ENCODE measurements at places on chromosomes 7 and 10.

DNA sequence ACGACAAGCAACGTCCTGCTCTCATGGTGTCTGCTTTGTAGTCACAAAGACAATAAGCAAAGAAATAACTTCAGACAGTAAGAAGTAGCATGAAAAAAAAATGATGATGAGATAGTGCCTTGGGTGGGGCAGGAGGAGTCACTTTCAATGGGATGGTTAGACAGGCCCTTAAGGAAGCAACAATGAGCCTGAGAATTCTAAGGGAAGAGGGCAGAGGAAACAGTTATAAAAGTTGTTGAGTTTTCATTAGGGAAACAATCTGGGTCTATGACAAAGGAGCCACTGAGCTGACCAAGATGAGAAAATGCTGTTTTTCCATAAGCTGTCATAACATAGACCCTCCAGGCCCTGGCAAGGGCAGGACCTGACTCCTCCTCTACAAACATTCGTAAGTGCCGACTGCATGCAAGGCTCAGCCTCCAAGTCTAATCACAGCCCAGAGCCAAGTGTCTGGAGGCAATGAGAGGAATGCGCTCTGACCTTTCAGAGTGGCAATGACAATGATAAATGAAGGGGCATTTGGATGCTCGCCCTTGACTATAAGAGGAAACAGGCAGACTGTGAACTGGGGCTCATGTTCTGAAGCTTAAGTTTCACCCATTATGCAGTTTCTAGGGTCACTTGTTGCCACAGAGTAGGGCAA, 43.7 kb downstream of the PPP1R3C start:
- no peak for DNase-seq

DNA sequence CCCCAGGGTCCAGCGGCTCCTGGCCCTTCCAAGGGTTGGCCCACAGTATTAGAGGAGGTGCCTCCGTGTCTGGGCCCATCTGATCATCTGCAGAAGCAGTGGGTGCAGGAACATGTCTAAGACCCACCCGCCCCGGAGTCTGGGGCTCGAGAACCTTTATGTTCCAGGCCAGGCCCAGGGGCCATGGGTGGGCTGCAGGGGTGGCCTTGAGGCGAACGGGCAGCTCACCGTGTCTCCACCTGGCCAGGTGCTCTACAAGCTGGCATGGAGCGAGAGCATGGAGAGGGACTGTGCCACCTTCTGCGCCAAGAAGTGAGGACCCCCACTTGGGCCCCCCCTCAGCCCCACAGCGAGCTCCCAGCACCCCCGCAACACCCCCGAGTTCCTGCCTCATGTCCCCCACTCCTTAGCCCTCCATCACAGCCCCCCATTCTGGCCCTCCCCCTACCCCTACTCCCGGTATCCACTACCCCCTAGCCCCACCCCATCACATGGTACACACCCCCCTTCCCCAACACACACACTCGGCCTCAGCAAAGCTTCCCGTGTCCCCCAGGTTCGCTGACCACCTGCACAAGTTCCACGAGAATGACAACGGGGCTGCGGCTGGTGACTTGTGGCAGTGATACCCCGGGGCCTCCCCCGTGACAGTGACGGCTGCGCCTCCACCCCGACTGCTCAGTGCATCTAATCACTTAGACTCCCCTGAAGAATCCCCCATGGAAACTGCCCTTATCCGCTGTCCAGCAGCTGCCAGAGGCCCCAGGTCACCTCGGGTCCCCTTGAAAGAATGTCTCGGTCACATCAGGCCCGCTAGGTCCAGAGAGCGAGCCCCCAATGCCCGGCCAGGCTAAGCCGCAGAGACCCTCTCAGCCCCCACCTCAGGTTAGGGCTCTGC, 4.0 kb upstream of the SH2B2 start:
- no peak for DNase-seq

GRCh38 chr10:14182781-14183180, 147.9 kb downstream of the FRMD4A start:
- no peak for DNase-seq

DNA sequence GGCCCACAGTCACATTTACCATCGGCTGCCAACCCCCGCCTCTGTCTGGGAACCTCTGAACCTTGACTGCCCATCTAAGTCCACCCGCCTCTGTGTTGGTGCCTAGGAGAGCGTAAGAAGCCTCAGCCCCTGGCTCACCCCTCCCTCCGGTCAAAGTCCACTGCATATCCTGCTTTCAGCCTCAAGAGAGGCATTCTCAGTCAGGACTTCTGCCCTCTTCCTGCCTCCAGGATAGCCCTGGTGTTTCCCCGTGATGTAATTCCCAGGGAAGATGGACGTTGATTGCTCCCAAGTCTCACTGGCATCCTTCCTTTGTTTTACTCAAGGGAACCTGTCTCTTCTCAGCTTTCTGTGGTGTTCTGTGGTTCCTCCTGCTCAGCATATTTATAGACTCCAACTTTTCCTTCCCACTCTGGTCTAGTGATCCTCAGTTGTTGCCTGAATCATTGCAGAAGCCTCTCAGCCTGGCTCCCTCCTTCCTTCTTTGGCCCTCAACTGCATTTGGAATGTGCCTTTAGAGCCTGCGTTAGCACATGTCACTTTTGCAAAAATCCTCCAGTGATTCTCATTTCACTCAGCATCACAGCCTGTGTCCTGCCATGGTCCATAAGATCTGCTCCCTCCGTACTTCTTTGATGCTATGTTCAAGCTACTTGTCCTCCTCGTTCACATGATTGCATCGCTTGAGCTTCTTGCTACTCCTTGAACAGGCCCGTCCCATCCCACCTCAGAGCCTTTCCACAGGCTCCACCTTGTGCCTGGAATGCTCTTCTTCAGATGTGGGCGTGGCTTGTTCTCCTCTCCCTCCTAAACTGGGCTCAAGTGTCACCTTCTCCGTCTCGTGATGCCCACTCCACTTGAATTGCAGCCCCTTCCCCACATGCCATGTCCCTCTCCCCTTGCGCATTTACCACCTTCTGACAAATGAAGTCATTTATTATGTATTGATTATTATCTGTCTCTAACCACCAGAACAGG, 124.2 kb downstream of the PLPP4 start:
- DNase-seq: no peak

- DNase-seq: no peak
Measured at GRCh38 chr7:81415181-81415580, 354.7 kb downstream of the HGF start.

GRCh38 chr7:12493863-12494686, 76.4 kb upstream of the SCIN start:
- no peak for DNase-seq

- DNase-seq: no peak
Measured at GRCh38 chr7:33903791-33904680, 1.3 kb upstream of the BMPER start.

- DNase-seq: no peak
Measured at GRCh38 chr7:21256310-21256877, 171.5 kb upstream of the SP4 start.

DNA sequence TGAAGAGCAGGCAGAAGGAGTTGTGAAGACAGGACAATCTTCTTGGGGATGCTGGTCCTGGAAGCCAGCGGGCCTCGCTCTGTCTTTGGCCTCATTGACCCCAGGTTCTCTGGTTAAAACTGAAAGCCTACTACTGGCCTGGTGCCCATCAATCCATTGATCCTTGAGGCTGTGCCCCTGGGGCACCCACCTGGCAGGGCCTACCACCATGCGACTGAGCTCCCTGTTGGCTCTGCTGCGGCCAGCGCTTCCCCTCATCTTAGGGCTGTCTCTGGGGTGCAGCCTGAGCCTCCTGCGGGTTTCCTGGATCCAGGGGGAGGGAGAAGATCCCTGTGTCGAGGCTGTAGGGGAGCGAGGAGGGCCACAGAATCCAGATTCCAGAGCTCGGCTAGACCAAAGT, 1.5 kb downstream of the CHPF2 start:
- no peak for DNase-seq

- DNase-seq: no peak
Measured at GRCh38 chr10:77578583-77579227, 58.9 kb downstream of the KCNMA1 start.

DNA sequence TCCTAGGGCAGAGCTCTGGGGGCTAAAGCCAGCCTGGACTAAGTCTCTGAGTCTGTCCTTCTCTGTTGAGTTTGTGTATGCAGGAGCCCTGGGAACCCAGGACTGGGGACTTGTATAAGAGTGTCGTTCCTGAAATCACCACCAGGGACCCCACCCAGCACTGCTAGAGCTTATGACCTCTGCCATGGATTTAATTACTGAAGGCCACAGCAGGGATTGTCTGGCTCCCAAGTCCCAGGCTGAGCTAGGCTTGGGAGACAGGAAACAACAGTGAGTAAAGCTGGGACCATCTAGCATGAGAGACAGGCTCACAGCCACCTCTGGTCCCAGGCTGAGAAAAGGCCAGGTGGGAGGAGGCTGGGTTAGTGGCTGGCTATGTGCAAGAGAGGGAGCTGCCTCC, 1.4 kb upstream of the TSPAN15 start:
- DNase-seq: no peak

- no peak for DNase-seq
Measured at GRCh38 chr7:276230-276835, 13.6 kb upstream of the FOXL3 start.

GRCh38 chr7:69678494-69679187, 80.4 kb downstream of the AUTS2 start:
- DNase-seq: no peak

DNA sequence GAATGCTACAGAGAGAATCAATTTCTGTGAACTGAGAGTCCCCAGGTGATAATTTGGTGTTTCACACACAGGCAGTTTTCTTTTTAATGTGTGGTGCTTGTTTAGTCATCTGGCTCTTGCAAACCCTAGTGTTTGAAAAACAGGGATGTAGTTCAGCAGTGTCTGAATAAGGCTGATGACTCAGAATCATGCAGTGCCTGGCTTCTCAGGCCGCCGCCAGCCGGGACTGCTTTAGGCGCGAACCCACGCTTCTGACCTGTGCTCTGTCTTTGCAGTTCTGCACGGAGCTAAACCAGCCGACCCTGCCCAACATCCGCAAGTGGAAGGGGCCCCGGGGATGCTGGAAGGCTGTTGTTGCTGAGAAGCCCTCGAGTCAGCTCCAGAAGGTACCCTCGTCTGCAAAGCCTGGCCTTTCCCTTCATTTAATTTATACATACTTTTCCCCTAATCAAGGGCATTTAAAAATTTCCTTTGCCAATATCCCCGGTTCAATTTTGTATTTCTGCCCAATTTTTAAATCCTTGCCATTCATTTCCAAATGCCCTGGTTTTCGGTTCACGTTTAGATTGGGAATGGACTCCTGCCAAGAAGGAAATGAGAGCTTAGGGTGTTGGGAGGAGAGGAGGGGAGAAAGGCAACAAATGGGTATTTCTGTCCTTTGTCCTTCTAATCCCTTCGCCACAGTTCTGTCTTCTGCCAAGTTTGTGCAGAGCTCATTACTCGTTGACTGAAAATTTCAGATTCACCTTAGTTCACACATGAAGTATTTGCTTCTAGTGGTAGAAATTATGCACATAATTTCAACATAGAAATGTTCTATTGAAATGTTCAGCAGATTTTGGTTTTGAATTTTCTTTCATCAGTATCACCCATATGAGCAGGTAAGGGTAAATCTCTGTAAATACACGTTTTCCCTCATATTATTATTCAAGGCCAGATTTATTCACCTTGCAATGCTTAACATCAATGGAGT, 108.5 kb upstream of the ANLN start:
- no peak for DNase-seq

- no peak for DNase-seq
Measured at GRCh38 chr10:12822893-12823170, 178.7 kb downstream of the CCDC3 start.

DNA sequence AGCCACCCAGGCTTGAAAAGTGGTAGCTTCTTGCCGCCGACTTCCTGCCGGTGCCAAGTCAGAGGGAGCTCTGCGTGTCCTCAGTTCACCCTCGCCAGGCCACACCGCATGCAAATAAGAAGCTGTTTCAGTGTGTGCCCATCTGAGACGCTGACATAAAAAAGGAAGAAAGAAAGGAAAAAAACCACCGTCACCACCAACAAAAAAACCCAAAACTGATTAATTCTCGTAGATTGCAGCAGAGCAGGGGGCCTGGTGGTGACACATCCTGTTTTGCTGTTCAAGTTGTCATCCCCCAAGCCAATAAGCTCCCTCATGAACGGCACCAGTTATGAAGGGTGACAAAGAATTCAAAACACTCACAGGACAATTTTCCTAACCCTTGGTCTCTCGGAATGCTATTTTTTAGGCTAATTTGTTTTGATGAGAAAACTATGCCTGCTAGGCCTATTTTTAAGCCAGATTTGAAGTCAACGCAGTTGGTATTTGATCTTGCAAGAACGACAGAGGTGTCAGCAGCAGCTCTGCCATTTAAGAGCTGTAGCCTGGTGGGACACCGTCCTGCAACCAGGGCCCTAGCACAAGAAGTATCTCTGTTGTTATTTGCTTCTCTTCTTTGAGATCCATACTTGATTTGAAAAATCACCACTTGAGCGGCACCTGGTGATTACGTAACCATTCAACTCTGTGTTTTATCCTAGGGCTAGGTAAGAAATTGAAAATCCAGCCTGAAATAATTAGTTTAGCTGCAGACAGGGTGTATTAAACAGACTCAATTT, 145.6 kb downstream of the PFKFB3 start:
- peak; percentile 74 for DNase-seq

DNA sequence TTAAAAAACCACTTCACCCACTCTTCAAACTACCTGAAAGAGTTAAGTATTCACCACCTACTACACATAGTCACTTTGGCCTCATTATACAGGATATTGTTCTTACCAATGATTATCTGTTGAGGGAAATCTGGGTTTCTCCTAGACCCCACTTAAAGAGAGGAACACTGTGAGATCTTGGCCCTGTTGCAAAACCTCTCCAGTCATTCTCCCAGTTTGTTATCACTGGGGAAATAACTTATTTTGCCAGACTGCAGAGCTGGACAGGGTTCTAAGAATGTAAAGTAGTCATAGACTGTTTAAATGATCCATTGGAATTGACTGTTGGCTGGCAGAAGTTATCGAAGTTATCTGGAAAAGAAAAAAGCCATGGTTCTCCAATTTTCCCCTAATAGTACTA, 143.8 kb downstream of the HGF start:
- DNase-seq: no peak

- DNase-seq: no peak
Measured at GRCh38 chr7:115357703-115357999, 435.8 kb downstream of the MDFIC start.

DNA sequence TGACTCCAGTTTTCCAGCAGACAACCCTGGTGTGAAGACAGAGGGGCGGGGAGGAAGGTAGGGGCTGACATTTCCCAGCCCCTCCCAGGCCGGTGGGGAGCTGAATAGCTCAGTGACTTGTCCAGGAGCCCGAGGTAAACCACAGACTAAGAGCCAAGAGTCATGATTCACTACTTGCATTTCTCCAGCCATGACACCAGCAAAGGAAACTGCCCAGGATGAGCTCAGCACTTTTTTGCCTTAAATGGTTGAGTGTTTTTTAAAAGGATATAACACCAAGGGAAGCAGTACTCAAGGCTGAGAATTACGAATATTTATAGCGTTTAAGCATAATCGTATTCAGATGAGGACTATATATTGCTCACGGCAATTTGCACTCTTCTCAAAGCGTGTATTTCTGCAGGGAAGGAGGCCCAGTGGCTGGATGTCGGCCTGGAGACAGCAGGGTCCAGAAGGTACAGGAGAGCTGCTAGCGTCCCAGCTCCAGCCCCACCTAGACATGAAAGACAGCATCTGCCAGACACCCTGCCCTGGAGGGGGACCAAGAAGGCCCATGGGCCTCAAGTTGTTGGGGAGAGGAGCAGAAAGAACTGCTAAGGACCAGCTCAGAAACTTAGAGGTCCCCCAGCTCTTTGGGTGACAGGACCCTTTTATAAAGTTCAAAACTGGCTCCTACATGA, 141.4 kb downstream of the GRID1 start:
- DNase-seq: no peak
